Transverse colon (tissue), 4 donors: ENCODE measurements at places on chromosomes 16 and 17. TPM values are rescaled to one million over a fixed set of nuclear protein-coding genes. Genes with fewer than 3 reads are reported as not detected.

The PDE6G gene
- not detected for total RNA-seq

The NXN gene
- total RNA-seq = 10.6 TPM

The NPIPA3 gene
- total RNA-seq = 1.6 TPM

The C17orf113 gene
- total RNA-seq = not detected

The CHRNE gene
- total RNA-seq = not detected

DNA sequence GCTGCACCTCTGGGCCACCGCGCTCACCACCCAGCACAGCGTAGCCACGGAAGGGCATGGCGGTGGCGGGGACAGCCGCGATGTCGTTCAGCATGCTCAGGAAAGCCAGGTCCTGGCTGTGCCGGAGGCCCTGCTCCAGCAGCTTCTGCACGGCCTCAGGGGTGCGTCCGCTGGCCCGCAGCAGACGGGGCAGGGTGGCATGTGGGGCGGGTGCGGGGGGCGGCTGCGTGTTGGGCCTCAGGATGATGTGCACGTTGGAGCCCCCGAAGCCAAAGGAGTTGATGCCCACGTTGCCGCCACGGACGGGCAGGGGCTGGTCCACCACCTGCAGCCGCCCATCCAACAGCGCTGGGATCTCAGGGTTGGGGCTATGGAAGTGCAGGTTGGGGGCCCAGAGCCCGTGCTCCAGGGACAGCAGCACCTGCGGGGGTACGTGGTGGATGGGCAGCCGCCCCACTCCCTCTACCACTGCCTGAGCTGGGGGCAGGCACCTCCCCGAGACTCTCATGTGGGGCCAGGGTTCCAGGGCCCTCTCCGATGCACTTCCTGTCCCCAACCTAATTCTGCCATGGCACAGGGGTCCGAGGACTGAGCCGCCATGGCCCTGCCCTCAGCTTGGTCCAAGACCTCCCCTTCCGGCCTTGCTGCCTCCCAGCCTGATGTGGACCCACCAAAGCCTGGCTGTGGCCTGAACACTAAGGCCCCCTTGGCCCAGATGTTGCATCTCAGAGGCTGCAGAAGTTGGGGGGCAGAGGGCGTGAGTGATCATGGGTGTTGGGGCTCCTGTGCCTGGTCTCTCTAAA lies 6.6 kb downstream of the FASN start:
- no peak overlapping the region for H3K27ac ChIP-seq
- H3K27me3 ChIP-seq = no peaks in the 10 kb centered on the region
- H3K36me3 ChIP-seq = peaks cover 75% of the 10 kb centered on the region
- peaks cover 4% of the 10 kb centered on the region for H3K4me1 ChIP-seq

GRCh38 chr17:75404731-75405364 lies 630 bp downstream of the GRB2 start:
- H3K4me3 ChIP-seq = peak overlapping the region; percentile 93
- H3K4me1 ChIP-seq = peaks cover 13% of the 10 kb centered on the region
- H3K36me3 ChIP-seq = no peaks in the 10 kb centered on the region
- peak; percentile 53 for DNase-seq
- H3K27ac ChIP-seq = peak overlapping the region; percentile 96

DNA sequence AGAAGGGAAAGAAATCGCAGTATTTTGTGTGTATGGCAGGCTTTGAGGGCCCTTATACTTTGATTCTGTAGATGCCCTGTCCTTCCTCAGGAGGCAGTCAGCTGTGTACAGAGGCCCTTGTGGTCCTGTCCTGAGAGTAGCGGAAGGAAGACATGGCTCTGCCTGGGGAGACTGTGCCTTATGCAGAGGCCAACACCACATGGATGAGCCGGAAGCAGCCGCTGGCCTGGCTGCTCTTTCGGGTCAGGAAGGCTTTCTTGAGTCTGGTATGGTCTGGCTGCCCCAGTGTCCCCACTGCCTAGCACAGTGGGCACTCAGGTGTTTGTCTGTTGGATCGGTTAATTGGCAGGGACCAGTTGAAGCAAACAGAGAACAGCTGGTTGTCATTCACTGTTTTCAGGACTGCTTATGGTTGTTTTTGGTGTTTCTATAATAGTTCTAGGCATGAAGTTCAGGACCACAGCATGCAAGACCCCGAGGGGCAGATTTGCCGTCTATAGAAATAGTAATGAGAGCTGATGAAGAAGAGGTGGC lies 12.4 kb downstream of the USP10 start:
- H3K27me3 ChIP-seq = no peaks in the 10 kb centered on the region
- no peaks in the 10 kb centered on the region for H3K36me3 ChIP-seq
- peaks cover 10% of the 10 kb centered on the region for H3K4me1 ChIP-seq
- H3K27ac ChIP-seq = no peak overlapping the region

GRCh38 chr17:55763856-55764255 lies 13.0 kb downstream of the PCTP start:
- DNase-seq = no peak
- H3K4me3 ChIP-seq = no peak overlapping the region
- H3K27ac ChIP-seq = peak overlapping the region; percentile 14
- no peaks in the 10 kb centered on the region for H3K36me3 ChIP-seq
- H3K27me3 ChIP-seq = no peaks in the 10 kb centered on the region

DNA sequence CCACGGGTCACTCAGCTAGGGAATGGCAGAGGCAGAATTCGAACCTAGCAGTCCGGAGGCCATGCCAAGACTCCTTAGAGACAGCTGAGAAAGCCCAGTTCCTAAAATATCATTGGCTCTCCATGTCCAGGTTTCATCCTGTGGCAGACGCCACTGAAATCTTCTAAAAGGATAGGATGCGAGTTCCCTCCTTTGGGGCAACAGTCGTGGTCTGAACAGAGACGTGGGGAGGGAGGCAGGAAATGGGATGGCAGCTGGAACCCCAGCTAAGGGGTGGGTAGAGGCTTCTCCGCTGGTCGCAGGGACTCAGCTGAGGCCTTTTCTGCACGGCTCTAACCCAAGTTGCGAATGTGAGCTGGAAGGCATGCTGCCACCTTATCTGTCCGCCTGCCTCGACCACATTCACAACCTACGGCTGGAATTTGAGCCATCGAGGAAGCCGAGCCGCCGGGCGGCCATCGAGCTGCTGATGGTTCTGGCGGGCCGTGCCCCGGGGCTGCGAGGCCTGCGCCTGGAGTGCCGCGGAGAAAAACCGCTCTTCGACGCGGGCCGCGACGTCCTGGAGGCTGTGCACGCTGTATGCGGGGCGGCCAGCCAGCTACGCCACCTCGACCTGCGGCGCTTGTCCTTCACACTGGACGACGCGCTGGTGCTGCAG lies 1.9 kb upstream of the HSF4 start:
- peak overlapping the region; percentile 48 for H3K27ac ChIP-seq
- DNase-seq = no peak
- H3K27me3 ChIP-seq = peaks cover 56% of the 10 kb centered on the region
- no peaks in the 10 kb centered on the region for H3K36me3 ChIP-seq

GRCh38 chr17:32445074-32445415 lies 735 bp downstream of the PSMD11 start:
- no peaks in the 10 kb centered on the region for H3K36me3 ChIP-seq
- peaks cover 27% of the 10 kb centered on the region for H3K4me1 ChIP-seq
- H3K4me3 ChIP-seq = peak overlapping the region; percentile 93
- H3K27ac ChIP-seq = peak overlapping the region; percentile 76
- no peaks in the 10 kb centered on the region for H3K27me3 ChIP-seq
- peak; percentile 51 for DNase-seq

DNA sequence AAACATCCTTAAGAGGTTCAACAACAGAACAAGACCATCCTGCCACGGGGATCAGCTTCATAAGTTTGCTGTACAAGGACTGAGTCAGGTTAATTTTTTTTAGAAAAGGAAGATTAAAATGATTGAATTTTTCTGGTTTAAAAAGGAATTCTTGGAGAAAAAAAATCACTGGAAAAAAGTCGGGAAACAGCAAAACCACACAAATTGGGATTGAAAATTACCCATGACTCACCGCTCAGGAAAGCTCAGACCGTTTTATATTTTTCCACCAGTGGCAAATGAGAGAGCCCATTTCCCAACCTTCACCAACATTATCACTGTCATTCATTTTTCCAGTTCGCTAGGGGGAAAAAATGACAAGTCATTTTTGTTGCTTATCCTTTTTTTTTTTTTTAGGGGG lies 46.6 kb downstream of the MRM3 start:
- no peaks in the 10 kb centered on the region for H3K36me3 ChIP-seq
- no peak overlapping the region for H3K27ac ChIP-seq
- no peak overlapping the region for H3K4me3 ChIP-seq
- DNase-seq = no peak

- no peak overlapping the region for H3K4me3 ChIP-seq
- peaks cover 5% of the 10 kb centered on the region for H3K4me1 ChIP-seq
- H3K36me3 ChIP-seq = no peaks in the 10 kb centered on the region
- no peak overlapping the region for H3K27ac ChIP-seq
- H3K27me3 ChIP-seq = peaks cover 16% of the 10 kb centered on the region
- no peak for DNase-seq
These were observed 1.4 kb upstream of the WWOX start for GRCh38 chr16:78098087-78098486.

GRCh38 chr17:33874617-33875060 lies 380.4 kb upstream of the CCL2 start:
- no peaks in the 10 kb centered on the region for H3K36me3 ChIP-seq
- peaks cover 11% of the 10 kb centered on the region for H3K27me3 ChIP-seq
- peak; percentile 8 for DNase-seq
- H3K4me3 ChIP-seq = no peak overlapping the region

DNA sequence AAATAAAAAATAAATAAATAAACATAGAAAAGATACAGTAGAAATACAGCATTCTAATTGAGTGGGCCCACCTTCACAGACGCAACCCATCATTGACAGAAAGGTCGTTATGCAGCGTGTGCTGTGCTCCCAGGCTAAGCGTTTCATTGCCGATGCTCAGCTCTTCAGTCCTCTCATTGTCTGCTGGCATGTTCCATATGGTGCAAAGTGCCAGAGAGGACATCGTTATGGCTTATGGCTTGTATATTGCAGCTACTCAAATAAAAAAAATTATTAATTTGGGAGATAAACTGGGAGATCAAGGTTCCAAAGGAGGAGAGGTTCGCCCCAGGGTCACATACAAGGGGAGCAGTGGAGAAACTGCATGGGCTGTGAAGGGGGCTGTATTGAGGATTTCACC lies 11.3 kb upstream of the UBALD2 start:
- peaks cover 19% of the 10 kb centered on the region for H3K4me1 ChIP-seq
- no peaks in the 10 kb centered on the region for H3K27me3 ChIP-seq
- no peak overlapping the region for H3K4me3 ChIP-seq

GRCh38 chr16:53598511-53599275 lies 95.7 kb upstream of the AKTIP start:
- H3K4me3 ChIP-seq = no peak overlapping the region
- no peak overlapping the region for H3K27ac ChIP-seq
- H3K36me3 ChIP-seq = no peaks in the 10 kb centered on the region
- DNase-seq = no peak
- no peaks in the 10 kb centered on the region for H3K4me1 ChIP-seq

DNA sequence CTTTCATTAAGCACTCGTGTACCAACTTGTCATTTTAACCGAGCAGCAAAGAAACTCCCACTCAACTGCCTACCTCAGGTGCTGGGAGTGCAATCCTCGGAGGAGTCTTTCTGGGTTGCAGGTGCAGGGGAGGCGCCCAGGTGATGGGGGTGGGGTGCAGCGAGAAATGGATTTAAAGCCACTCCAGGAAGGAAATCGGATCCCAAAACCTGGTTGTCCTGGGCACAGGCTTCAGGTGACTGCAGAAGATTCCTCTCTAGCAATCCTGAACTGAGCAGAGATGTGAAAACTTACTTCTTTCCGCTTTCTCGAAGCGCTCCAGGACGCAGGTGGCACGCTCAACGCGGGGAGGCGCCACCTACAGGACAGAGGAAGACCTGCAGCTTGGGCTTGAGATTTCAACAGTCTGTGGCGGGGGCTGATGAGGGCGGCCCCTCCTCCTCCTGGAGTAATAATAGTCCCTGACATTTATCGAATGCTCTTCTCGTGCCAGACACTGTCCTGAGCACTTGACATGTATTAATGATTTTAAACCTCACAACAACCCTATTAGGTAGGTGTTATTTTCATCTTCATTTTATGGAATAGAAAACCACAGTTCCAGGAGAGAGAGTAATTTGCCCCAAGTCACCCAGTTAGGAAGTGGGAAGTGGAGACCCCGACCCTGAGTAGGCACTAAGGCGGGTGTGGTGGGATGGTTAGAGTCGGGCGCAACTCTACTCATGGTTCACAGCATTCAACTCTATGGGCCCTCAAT lies 27.2 kb upstream of the SKAP1 start:
- no peak overlapping the region for H3K27ac ChIP-seq
- no peaks in the 10 kb centered on the region for H3K36me3 ChIP-seq
- H3K27me3 ChIP-seq = peaks cover 12% of the 10 kb centered on the region
- DNase-seq = peak; percentile 61

DNA sequence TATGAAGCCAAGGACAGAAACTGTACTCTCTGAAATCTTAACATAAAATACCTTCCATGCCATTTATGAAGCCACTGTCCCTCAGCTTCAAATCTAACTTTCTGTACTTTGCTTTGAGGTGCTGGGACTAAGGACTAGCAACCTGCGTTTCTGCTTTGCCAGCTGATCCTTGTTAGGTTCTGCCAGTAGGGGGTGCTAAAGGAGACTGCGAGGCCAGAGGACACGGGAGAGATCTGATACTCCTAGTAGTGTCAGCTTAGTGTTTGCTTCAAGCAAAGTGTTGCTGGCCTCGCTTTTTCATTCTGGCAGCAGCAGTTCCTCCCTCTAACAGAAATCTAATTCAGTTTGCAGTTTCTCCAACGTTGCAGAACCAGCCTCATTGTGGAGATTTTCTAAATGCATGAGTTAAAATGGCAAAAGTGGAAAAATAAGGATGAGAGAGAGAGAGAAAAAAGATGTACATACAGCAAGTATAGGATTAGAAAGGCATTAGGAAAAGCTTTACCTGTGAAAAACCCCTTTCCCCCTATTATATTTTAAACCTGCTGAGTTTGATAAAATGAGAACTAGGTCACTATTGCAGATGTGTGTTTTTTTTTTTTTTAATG lies 297.5 kb downstream of the CA10 start:
- H3K36me3 ChIP-seq = no peaks in the 10 kb centered on the region
- DNase-seq = peak; percentile 47
- H3K4me3 ChIP-seq = no peak overlapping the region
- H3K27me3 ChIP-seq = no peaks in the 10 kb centered on the region
- no peaks in the 10 kb centered on the region for H3K4me1 ChIP-seq

DNA sequence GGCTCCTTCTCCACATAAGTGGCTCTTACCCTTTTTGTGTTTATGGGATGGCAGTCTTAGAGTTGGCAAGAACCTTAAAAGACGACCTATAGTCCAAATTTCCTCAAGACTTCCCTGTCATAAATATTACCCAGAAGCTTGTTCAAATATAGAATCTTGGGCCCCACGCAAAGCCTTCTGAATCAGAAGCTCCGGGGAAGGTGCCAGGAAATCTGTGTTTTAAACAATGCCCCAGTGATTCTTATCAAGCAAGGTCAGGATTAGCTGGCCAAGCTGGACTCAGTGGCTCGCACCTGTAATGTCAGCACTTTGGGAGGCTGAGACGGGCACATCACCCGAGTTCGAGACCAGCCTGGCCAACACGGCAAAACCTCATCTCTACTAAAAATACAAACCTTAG lies 85.7 kb downstream of the TIMM22 start:
- H3K27me3 ChIP-seq = no peaks in the 10 kb centered on the region
- peak overlapping the region; percentile 51 for H3K27ac ChIP-seq
- no peaks in the 10 kb centered on the region for H3K36me3 ChIP-seq
- H3K4me3 ChIP-seq = no peak overlapping the region
